Tongue (tissue), 3 donors: ENCODE measurements at places on chromosomes 4 and X.

- no peak for DNase-seq
Measured at GRCh38 chr4:69744157-69744478, 16.3 kb downstream of the SULT1B1 start.

DNA sequence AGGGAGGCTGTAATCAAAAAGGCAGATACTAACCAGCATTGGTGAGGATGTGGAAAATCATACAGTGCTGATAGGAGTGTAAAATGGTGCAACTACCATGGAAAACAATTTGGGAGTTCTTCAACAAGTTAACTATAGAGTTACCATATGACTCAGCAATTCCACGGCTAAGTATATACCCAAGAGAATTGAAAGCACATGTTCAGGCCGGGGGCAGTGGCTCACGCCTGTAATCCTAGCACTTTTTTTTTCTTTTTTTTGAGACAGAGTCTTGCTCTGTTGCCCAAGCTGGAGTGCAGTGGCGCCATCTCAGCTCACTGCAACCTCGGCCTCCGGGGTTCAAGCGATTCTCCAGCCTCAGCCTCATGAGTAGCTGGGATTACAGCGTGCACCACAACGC is 15.0 kb upstream of the CD99L2 start:
- no peak for DNase-seq

GRCh38 chrX:23134136-23134535 is 134.4 kb downstream of the DDX53 start:
- DNase-seq, result peak; percentile 49

DNA sequence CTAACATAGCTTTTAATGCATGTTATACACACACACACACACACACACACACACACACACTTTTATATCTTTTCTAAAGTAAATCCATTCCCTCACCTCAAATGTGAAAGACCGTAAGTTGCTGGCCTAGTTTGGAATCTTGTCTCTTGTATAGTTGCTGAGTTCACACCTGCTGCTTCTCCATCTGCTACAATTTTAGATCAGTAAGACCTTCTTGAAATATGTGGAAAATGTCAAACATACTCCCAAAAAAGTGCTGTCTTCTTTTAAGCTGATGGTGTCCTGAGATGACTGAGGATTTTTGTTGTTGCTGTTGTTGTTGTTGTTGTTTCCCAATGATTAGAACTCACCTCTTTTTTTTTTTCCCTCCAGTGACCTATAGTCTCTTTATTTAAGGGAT is 121.3 kb downstream of the SNCA start:
- no peak for DNase-seq

- no peak for DNase-seq
Measured at GRCh38 chr4:22488106-22488505, 27.8 kb downstream of the ADGRA3 start.

GRCh38 chrX:20715176-20715575 is 448.5 kb upstream of the RPS6KA3 start:
- no peak for DNase-seq

DNA sequence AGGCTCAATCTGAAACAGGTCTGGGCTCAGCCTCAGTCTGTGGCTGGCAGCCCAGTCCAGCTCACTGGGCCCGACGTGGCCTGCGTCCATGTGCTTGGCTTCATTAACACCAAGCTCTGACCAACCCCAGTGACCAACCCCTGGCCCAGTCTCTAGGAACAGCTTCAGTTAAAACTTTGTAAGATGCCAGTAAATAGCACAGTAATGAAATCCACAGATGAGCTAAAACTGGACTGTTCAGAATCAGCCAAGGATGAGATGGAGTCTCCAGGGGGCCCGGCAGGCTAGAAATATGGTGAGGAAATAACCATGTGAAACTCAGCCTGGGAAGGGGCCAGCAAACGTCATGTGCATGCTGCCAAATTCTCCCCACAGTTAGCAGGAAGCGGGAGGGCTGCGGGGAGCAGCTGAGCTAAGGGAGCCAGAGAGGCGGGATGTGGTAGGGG is 37.1 kb upstream of the XPNPEP2 start:
- DNase-seq, result peak; percentile 88

DNA sequence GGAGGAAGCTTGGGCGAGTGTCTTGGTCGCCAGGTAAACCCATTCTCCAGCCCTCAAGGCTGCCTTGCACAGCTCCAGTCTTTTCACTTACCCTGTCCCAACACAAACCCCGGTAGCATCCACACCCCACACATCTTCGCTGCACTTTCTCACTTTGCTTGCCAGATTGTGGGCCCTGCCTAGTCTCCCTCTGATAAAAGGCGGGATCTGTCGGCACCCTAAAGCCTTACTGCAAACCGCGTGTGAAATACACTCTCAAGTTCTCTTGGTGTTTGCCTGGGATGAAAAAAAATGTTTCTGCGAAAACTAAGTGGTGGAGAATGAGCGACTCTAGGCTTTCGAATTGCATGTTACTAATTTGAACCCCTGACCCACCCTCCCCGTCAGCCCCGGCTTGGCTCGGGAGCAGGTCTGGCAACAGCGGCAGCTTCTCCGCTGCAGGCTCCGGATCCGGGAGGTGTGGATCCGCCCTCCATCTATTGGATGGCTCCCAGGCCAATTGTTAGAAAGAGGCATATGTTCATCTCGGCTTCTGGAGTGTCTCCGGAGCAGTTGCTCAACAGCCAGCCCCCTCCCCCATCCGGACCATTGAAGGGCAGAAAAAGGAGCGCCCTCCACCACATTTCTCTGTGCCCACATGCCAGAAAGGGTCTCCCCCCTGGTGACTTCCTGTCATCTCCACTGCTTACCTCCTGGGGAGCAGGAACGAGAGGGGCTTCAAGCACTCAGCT is 3.0 kb upstream of the CITED1 start:
- DNase-seq, result peak; percentile 91

DNA sequence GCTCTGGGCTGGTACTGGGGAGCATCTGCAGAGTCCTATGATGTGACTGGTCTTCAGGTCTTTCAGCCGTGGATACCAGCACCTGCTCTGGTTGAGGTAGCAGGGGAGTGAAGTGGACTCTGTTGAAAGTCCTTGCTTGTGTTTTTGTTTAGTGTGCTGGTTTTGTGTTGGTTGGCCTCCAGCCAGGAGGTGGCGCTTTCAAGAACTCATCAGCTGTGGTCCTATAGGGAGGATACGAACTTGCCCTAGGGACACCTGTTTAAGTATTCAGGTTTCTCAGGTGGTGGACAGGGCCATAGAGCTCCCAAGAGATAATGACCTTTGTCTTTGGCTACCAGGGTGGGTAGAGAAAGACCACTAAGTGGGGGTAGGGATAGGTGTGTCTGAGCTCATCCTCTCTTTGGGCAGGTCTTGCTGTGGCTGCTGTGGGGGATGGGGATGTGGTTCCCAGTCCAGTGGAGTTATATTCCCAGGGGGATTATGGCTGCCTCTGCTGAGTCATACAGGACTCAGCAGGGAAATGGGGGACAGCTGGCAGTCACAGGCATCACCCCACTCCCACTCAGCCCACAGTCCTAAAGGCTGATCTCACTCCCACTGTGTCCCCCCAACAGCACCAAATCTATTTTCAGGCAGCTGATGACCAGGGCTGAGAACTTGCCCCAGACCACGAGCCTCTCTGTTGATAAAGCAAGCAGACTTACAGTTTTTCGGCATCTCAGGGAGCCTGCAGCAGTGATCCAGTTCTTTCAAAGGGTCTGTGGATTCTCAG is 24.1 kb downstream of the MSMO1 start:
- DNase-seq, result no peak

DNA sequence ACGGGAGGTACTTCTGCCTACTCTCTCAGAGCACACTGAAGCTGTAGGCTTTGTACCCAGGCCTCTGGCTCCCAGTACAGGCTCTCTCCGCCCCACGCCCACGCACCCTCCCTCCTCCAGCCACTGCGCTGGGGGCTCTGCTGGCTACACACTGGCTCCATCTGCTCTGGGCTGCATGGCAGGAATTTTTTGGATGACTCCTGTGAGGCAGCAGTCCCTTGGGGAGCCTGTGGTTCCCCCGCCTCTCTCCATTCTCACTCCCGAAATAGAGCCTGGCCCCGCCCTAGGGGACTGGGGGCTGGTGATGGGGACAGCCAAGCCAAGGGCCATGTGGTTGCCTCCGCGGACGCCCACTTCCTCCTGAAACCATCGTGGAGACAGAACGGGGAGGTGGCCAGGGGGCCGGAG is 58.1 kb upstream of the ADRA2C start:
- peak; percentile 85 for DNase-seq

GRCh38 chr4:37964734-37965457 is 4.7 kb downstream of the PTTG2 start:
- DNase-seq, result no peak

DNA sequence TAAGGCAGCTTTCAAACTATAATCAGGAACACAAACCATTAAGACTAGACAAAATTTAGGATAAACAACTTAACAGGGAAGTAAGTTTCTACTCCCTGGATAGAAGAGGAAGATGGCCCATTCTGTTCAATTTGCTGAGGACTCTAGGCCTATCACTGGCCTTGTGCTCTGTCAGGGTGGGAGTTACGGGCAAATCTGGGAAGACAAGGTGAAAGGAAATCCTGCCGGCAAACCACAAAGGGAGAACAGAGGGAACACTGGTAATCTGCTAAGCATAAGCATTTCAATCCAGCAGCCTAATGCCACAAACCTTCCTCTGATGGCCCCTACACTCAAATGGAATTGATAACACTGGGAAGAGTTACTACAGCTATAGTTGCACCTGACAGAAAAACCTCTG is 8.3 kb downstream of the GPR82 start:
- no peak for DNase-seq

DNA sequence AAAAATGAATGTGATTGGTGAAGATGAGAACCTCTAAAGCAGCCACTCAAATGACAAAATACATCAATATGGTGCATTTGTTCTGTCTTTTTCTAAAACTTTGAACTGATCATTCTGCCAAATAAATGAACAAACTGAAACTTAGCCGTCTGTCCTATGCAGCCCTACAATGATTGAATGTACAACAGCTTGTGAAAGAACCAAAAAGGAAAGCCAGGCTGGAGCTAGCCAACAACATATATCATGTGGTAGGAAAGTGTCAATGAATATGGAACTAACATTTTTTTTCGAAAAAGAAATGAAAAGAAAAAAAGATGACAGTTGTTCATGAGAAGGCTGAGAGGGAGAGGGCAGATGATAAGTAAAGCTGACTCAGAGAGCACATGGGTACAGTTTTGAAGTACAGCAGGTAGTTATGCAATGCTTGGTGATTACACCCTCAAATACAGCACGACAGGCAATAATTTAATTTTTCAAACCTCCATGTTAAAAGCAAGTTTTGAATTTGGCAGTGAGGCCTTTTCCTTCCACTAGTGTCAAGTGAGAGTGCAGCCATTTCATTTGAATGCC is 21.2 kb upstream of the SLC7A11 start:
- no peak for DNase-seq

GRCh38 chrX:8726031-8726652 is 5.8 kb downstream of the ANOS1 start:
- DNase-seq, result no peak

DNA sequence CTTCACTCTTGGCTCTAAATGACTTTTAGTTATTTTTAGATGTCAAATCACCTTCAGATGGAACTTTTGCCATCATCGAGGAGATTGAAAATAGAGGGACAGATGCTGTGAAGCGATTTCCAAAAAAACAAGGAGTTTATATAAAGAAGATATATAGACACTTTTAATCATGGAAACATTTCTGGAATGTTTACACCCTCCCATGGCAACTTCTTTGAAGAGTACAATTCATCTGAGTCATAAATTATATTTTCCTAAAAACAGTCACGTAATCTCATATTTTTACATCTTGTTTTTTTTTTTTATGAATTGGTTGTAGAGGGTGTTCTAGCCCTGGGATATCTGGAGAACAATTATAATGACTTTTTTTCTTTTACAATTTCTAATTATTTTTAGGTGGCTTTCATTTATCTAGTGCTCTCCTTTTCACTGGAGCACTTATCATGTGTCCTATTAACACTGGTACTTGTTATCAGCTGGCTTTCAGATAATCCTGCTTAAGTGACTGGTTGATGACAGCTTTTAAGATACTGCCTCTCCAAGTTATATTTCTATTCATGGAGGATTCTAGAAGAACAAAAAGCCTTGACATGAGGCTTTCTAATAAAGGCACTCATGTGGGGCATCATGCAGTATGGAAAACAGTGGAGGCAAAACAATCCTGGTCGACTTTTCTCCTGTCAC is 24.9 kb downstream of the PCDH7 start:
- no peak for DNase-seq

DNA sequence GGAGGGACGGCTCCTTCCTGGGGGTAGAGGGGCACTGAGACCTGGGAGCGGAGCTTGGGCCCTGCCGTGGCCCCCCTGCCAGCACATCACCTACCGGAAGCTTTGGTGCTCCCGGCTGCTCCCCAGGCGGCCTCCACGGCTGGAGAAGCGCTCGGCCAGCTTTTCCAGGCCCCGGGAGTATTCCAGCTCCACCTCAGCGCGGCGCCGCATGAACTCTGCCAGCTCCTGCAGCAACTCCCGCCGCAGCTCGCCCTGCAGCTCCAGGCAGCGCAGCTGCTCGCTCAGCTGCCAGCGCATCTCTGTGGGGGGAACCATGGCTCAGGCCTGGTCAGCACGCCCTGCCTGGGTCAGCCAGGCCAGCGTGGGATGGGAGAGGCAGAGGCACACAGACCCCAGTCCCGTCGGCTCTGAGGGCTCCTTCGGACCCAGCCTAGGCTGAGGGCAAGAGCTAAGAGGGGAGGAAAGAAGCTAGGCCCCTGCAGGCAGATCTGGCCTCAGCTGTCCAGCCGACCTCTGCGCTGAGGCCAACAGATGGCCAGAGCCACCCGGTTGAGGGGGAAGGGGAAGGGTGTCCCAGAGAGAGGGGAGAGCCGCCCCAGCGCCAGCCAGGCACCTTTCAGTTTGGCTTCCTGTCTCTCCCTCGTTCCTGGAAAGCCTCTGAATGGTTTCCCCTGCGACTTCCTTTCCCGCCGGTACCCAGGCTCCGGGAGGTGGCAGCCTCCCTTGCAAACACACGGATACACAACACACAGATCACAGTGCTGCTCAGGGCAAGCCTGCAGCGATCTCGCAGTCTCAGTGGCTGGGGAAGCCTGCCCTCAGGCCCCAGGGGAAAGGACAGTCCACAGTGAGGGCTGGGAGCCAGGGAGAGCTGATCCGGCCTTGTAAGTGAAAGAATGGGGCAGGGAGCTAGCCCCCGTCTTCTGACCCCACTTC is 4.3 kb downstream of the ARHGAP4 start:
- DNase-seq, result peak; percentile 47

DNA sequence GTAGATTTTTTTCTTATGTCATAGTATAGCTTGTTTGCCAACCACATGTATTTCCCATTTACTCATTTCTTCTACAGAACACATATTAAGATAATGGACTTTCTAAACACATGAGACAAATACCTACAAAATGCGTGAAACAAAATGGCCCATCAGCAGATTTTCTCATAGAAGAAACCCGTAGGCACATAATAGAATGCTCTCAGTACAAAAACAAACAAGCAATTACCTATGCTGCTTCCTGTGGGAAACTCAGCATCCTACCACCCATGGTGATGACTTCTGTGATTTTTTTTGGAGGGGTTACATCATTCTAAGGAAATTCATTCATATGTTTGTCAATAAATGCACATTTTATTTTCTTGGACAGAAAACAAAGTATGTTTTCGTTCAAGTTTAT is 343.6 kb downstream of the SPRY1 start:
- no peak for DNase-seq

DNA sequence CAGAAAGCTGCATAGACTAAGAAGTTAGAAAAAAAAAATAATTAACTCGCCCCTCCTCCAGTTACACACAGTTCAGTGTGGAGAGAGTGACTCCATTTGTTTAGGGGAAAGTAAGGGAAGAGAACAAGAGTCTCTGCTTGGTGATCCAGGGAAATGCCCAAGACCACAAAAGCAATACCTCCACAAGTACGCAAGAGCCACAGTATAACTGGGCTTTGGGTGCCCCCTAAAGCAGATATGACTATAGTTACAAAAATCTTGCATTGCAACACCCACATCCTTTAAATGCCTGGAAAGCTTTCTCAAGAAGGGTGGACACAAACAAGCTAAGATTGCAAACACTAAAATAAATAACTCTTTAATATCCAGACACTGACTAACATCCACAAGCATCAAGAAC is 164.2 kb upstream of the NRK start:
- DNase-seq, result no peak
